ENCODE measurements at places on chromosomes 5 and 9.

DNA sequence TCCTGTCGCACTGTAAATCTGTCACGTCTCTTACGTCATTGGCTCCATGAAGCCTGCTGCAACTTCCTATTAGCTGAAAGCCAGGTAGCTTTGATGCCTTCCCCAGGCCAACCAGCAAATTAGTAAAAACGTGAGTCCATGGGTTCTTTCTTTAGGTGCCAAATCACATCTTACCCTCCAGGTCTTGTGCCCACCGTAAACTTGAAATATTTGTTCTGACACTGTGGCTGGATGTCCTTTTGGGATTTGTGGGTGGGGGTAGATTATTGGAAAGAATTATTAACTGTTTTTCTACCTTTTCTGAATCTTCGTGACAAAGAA is 172.8 kb downstream of the NR3C1 start:
- DNase-seq = no peak

GRCh38 chr5:95760273-95761191 is 29.4 kb downstream of the RHOBTB3 start:
- no peak for DNase-seq

DNA sequence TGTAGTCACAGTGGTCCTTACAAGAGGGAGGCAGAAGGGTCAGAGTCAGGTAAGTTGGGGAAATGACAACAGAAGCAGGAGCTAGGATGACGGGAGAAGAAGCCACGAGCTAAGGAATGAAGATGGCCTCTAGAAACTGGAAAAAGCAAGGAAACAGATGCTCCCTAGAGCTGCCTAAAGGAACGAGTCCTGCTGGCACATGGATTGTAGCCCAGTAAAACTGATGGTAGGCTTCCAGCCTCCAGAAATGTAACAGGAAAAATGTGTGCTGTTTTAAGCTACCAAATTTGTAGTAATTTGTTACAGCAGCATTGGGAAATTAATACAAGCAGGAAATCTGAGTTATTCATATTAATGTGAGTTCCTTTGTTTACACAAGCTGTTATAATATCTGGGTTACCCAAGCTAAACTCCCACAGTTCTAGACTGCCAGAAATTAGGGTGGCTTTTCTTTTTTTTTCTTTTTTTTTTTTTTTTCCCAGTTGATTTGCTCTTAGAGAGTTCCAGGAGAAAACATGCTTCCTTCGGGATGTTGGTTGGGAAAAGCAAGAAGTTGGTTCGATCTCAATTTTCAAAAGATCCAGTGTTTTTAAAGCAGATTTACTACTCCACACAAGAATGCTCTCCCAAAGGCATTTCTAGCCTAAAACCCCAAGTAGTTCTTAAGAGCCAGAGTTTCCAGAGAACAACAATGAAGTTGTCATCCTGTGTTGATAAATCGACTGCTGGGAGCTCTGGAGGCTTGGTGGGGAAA is 400.0 kb upstream of the SLC24A2 start:
- no peak for DNase-seq

- DNase-seq = no peak
Measured at GRCh38 chr9:72880821-72881220, 72.0 kb downstream of the ALDH1A1 start.

DNA sequence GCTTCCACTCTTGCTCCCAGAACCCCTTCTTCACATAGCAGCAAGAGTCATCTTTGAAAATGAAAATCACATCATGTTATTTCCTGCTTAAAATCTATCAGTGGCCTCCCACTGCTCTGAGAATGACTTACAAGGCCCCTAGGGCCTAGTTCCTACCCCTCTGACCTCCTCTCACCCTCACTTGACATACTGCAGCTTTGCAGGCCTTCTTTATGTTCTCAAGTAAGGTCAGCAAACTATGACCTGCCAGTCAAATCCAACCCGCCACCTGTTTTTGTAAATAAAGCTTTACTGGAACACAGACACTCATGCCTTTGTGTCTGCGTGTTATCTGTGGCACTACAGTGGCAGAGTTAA is 185.7 kb downstream of the NR3C1 start:
- no peak for DNase-seq

DNA sequence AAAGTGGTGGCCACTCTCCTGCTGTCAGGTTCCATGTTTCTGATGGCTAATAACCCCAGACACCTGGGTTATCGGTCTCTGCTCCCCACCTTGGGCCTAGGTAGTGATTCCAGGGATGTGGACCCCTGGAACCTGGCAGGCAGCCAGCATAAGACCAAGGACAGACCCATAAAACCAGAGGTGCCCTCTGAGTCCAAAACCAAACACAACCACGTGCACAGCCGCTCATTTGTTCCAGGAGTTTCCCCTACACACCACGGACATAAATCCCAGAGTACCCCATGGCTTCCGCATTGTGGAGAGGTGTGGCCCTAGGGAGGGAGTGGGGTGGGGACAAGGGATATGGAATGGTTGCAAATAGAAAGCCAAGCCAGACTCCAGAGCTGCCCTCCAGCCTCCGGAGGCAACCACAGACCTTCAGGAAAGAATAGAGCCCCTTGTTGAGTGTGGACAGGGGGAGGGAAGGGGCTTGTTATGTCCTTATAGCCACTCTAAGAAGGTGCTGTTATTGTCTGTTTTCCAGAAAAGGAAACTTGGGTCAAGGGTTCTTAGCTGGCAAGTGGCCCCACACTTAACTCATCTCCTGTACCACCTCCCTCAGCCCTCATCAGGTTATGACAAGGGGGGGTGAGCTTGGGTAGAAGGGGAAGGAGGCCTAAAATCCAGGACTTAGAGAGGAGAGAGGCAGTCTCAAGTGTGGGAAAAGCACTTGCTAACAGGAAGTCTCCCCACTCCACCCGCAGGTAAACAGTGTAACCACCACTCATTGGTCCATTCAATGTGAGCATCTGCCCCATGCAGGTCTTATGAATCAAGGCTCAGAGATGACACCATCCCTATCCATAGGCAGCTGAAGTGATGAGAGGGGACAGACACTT is 23.6 kb upstream of the CYSTM1 start:
- no peak for DNase-seq

DNA sequence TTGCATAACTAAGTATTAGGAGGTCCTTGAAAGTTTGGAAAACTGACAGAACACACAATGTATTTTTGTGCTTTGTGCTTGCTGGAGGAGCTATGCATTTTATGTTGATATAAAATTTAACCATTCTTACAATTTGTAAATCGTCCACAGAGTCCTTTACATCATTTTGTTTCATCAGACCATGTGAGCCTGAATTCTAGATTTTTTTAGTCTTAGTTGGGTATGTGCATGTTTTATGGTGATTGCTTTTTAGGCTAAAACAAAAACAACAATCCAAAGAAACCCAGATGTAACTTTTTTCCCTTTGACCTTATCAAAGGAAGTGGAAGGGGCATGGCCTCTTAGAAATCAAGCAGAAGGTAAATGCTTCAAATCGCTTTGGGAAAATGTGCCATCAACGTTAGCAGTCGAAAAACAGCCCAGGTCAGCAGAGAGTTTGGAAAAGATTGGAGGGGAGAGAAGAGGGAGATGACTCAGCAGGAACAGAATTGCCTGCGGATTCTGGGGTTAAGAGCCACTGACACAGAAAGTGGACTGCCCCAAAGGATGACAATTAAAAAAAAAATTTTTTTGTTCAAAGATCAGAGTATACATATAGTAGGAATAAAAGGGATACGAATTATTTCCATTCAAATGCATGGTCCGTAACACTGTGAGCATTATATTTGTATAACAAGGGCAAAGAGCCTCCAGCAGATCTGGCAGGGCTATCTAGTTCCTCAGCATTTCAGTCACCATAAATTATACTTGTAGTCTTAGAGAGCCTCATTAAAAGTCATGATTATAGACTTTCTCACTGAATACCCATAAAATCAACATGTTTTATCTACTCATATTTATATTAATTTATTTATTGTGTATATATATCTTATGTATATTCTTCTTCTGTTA is 253.5 kb upstream of the HAPLN1 start:
- DNase-seq = no peak

DNA sequence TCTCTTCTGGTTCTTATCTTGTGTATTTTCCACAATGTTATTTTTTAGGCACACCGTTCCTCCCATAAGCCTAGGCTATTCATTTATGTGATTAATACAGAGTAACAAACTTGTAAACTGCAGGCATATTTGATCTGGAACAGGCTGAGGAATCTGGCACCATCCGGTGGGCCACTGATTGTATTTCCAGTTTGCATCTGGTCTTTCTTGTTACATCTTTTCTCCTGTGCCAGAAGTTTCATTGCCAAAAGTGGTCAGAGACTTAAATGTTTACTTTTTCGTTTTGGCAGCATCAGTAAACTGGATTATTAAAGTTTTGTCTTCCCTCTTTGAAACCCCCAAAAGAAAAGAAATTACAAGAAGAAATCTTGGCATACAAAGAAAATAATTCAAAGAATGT is 17.9 kb upstream of the ZCCHC7 start:
- no peak for DNase-seq

Measured in sciatic nerve (tissue), 2 donors.